Fibroblast of the conjunctiva (primary cell): ENCODE measurements at places on chromosomes 13 and 19.

- DNase-seq = no peak
These were observed 41.0 kb upstream of the USP29 start for GRCh38 chr19:57078802-57079201.

- DNase-seq = no peak
These were observed 3.2 kb downstream of the CCNP start for GRCh38 chr19:40223135-40223822.

DNA sequence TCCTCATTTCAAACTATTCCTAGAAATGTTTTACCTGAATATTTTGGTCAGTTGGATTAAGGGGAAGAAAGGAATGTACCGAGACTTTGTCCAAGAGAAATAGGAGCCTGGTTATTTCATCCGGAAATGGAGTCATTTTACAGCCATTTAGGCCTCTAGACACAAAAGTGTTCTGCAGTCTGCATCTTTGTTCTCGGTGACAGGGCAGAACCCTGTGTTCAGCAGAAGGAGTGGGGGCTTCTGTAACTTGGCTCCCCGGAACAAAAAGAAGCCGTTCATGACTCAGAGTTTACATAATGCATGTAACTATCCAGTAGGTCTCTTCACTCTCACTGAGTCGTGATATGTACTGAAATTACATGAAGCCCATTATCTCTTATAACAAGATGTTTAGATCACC is 21.6 kb upstream of the FNDC3A start:
- no peak for DNase-seq

DNA sequence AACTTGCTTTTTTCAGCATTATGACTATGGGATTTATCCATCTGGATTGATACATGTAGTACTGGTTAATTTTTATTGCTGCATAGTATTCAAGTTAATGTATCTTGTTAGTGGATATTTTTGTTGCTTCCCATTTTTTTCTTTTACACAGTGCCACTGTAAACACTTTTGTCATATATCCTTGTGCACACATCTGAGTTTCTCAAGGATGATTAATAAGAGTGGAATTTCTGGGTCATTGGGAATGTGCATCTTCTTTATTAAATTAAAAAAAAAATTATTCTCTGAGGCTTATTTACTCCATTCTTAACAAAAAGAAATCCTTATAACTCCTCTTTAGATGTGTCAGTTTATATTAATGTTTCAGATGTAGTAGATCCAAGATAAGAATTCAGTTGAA is 27.3 kb downstream of the B3GLCT start:
- no peak for DNase-seq

DNA sequence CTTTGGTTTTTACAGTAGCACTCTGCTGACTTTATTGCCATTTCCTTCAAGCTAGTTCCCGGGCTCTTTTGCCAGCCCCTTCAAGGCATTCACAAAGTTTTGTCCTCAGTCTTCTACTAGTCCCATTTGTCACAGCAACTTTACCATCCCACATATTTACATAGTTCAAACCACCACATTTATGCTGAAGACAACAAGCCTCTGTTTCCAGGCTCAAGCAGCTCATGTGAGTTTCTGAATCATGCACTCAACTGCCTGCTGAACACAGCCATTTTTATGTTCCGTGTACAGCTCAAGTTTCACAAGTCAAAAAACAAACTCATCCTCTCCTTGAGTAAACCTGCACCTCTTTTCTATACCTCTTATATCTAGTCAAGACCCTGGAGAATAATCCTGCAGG is 977.0 kb upstream of the SLC10A2 start:
- DNase-seq = no peak

- no peak for DNase-seq
These were observed 355.0 kb downstream of the UQCRFS1 start for GRCh38 chr19:28857967-28858366.

- peak; percentile 43 for DNase-seq
These were observed 2.5 kb upstream of the ZNF121 start for GRCh38 chr19:9586764-9587163.

- no peak for DNase-seq
These were observed 913.5 kb upstream of the ATXN8OS start for GRCh38 chr13:69194130-69194529.
